ENCODE measurements at places on chromosomes 12 and 14. TPM values are rescaled to one million over a fixed set of nuclear protein-coding genes. Genes with fewer than 3 reads are reported as not detected.

- H3K4me3 ChIP-seq: no peak overlapping the region
- H3K27ac ChIP-seq: no peak overlapping the region
- H3K36me3 ChIP-seq: no peaks in the 10 kb centered on the region
- no peaks in the 10 kb centered on the region for H3K4me1 ChIP-seq
These were observed 25.9 kb downstream of the NOC4L start for GRCh38 chr12:132170094-132170636.

GRCh38 chr14:65686761-65687160 is 274.2 kb downstream of the FUT8 start:
- no peaks in the 10 kb centered on the region for H3K4me1 ChIP-seq
- no peaks in the 10 kb centered on the region for H3K27me3 ChIP-seq
- H3K36me3 ChIP-seq: no peaks in the 10 kb centered on the region
- H3K4me3 ChIP-seq: no peak overlapping the region

DNA sequence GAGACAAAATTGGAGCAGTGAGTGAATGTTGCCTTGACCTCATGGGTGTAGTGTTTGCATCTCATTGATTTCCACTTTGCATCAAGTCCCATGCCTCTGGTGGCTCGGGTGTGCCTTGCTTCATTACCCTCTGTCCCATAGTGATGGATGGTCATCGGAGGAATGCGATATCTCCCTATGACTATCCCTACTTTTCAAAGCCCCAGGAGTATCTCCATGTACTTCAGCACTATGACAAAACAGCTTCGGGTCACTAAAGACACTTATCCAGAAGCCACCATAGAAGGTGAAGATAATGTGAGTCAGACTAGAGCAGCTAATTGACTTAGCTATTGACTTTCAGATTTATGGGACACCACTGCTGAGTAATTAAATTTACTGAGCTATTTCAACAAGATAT is 355.1 kb upstream of the CCDC196 start:
- H3K27me3 ChIP-seq: no peaks in the 10 kb centered on the region
- H3K36me3 ChIP-seq: no peaks in the 10 kb centered on the region
- DNase-seq: no peak
- H3K27ac ChIP-seq: no peak overlapping the region

Gene GYS2
- polyA plus RNA-seq: 0.07 TPM

Gene GZMB
- polyA plus RNA-seq: 1.8 TPM

All from left lung (tissue), 14 donors.